Psoas muscle (tissue), 8 donors: ENCODE measurements at places on chromosomes 11 and 22. TPM values are rescaled to one million over a fixed set of nuclear protein-coding genes. Genes with fewer than 3 reads are reported as not detected.

GRCh38 chr11:115767883-115768282 is 263.7 kb upstream of the CADM1 start:
- H3K27me3 ChIP-seq, result no peaks in the 10 kb centered on the region
- H3K36me3 ChIP-seq, result no peaks in the 10 kb centered on the region
- no peak for DNase-seq
- H3K4me3 ChIP-seq, result no peak overlapping the region
- H3K4me1 ChIP-seq, result no peaks in the 10 kb centered on the region

DNA sequence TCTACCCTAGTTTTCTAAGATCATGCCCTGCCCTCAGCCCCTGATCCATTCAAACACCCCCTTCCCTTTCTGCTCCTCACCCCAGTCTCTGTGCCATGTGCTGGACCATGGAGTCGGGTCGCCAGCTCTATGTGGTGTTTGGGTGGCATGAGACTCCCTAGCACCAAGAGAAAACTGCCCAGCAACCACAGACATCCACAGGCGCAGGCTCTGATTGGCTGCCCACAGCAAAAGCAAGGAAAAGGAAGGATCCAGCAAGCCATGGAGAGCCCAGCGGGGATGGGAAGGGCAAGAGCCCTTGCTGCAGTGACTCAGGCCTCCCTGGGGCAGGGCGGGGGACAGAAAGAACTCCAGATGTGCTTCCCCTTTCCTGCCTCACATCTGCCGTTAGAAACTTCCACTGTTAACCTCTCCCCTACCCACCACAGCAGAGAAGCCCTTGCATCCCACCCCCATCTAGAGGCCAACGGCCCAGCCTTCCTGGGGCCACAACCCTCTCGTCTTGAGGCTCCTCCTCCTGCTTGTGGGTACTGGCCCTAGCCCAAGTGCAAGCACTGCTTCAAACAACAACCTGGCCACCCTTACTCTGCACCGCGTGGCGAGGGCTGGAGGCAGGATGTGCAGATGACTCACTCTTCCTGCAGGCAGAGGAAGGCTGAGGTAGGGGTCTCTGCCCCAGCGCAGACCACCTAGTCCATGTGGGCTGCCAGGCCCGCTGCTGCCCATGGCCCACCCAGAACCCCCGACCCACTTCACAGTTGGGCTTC is 9.7 kb upstream of the AHNAK start:
- H3K27me3 ChIP-seq, result no peaks in the 10 kb centered on the region
- H3K36me3 ChIP-seq, result peaks cover 3% of the 10 kb centered on the region
- H3K4me3 ChIP-seq, result peak overlapping the region; percentile 41
- H3K4me1 ChIP-seq, result peaks cover 72% of the 10 kb centered on the region

- no peak for DNase-seq
- H3K27me3 ChIP-seq, result no peaks in the 10 kb centered on the region
- no peaks in the 10 kb centered on the region for H3K36me3 ChIP-seq
- H3K4me3 ChIP-seq, result no peak overlapping the region
- H3K4me1 ChIP-seq, result no peaks in the 10 kb centered on the region
These were observed 1.7 kb upstream of the OR52E5 start for GRCh38 chr11:5891216-5891800.

- H3K27me3 ChIP-seq, result no peaks in the 10 kb centered on the region
- peak overlapping the region; percentile 82 for H3K27ac ChIP-seq
- H3K4me3 ChIP-seq, result peak overlapping the region; percentile 25
- H3K4me1 ChIP-seq, result peaks cover 40% of the 10 kb centered on the region
- H3K36me3 ChIP-seq, result no peaks in the 10 kb centered on the region
These were observed 15.6 kb downstream of the GRAMD4 start for GRCh38 chr22:46635756-46636155.

GRCh38 chr22:40651563-40652501 is 15.3 kb upstream of the MRTFA start:
- no peaks in the 10 kb centered on the region for H3K27me3 ChIP-seq
- peaks cover 38% of the 10 kb centered on the region for H3K4me1 ChIP-seq
- H3K4me3 ChIP-seq, result peak overlapping the region; percentile 77
- no peaks in the 10 kb centered on the region for H3K36me3 ChIP-seq
- DNase-seq, result peak; percentile 98

DNA sequence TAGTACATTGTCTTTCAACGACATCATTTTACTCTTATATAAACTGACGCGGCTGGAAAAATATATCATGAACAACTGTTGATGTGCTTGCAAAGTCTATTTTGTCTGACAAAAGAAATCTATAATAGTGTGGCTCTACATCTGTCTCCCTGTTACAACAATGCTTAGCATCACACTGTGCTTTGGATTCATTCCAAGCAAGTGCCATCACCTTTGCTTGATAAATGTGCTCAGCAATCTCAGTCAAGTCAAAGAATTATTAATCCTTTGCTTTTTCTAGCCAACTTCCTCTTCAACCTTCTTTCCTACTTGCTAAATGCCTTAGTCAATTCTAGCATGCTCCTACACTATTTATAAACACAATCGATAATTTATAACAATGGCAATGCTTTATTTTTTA is 140.5 kb downstream of the FCHSD2 start:
- H3K27me3 ChIP-seq, result no peaks in the 10 kb centered on the region
- no peak overlapping the region for H3K4me3 ChIP-seq
- H3K36me3 ChIP-seq, result no peaks in the 10 kb centered on the region
- H3K4me1 ChIP-seq, result peaks cover 7% of the 10 kb centered on the region
- no peak for DNase-seq
- no peak overlapping the region for H3K27ac ChIP-seq

DNA sequence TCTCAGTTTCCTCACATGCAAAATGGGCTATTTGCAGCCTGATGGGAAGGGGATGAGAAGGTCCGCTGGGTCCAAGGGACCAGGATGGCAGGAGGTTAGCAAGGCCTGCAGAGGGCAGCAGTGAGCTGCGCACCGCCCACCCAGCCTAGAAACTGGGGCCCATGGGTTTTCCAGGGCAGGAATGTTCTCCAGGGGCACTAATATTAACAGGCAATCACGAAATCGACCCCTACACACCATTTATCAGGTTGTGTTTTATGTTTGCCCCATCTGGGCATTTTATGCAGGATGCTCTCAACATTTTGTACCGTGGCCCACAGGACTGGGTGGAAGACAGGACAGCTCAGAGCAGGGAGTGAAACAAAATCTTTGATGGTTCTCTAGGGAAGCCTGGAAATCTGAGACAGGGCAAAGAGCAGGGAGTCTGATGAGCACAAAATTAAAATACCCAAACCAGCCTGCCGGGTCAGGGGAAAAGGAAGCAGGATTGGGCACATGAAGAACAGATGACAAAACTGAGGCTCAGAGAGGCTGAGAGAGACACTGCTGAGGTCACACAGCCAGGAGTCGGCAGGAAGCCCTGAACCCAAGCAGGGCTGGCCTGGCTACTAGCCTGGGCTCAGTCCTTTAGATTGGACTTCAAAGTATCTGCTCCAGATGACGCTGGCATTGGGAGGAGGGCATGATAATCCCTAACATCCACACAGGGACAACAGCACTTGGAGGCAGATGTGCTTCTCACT is 1.6 kb upstream of the BCR start:
- no peak overlapping the region for H3K27ac ChIP-seq
- no peak overlapping the region for H3K4me3 ChIP-seq
- H3K4me1 ChIP-seq, result peaks cover 34% of the 10 kb centered on the region

SPDYC gene
- not detected for total RNA-seq

- no peaks in the 10 kb centered on the region for H3K36me3 ChIP-seq
- H3K4me1 ChIP-seq, result no peaks in the 10 kb centered on the region
- DNase-seq, result no peak
- no peaks in the 10 kb centered on the region for H3K27me3 ChIP-seq
- H3K4me3 ChIP-seq, result no peak overlapping the region
- H3K27ac ChIP-seq, result no peak overlapping the region
These were observed 130.9 kb upstream of the MPPED2 start for GRCh38 chr11:30717009-30717408.

FLRT1 gene
- 0.10 TPM for total RNA-seq

GRCh38 chr11:124068601-124069110 is 27.5 kb upstream of the OR10G7 start:
- DNase-seq, result no peak
- H3K4me3 ChIP-seq, result no peak overlapping the region
- H3K4me1 ChIP-seq, result no peaks in the 10 kb centered on the region
- no peaks in the 10 kb centered on the region for H3K36me3 ChIP-seq

DNA sequence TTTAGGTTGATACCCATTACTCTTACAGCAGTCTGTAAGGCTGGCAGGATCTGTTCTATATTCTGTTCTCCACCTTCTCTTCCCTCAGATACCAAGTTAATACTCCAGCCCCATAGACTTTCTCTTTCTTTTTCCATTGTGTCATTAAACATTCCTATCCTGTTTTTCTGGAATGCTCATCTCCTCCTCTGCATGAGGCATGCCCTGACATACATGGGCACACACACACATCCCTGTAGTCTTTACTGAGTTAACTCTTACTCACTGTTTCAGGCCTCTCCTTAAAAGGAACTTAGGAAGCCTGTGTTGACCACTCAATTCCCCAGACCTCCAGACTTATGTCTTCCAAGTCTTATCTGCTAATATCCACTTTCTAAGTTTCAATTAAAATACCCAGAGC is 476.8 kb downstream of the METTL15 start:
- no peaks in the 10 kb centered on the region for H3K36me3 ChIP-seq
- H3K4me1 ChIP-seq, result no peaks in the 10 kb centered on the region
- DNase-seq, result no peak
- no peaks in the 10 kb centered on the region for H3K27me3 ChIP-seq

DNA sequence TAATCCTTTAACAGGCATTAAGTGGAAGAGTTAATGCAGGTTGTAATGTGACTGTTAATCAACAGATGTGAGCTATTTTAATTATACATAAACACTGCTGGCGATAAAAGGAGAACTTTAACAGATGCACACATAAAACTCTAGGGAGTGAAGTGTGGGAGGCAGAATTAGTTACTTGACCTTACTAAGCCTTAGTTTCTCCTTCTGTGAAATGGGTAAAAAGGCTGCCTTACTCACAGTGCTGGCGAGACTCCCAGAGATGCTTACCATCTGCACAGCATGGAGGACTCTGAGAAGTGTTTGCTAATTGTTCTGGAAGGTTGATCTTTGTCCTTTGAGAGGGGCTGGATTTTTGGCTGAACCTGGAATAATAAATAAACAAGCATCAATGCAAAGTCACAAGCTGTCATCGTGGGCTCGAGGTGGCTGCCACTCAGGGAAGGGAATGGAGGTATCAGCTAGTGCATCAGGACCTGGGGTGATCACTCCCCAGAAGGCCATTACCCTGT is 58.6 kb upstream of the MPEG1 start:
- no peak for DNase-seq
- no peaks in the 10 kb centered on the region for H3K36me3 ChIP-seq
- no peaks in the 10 kb centered on the region for H3K4me1 ChIP-seq

DNA sequence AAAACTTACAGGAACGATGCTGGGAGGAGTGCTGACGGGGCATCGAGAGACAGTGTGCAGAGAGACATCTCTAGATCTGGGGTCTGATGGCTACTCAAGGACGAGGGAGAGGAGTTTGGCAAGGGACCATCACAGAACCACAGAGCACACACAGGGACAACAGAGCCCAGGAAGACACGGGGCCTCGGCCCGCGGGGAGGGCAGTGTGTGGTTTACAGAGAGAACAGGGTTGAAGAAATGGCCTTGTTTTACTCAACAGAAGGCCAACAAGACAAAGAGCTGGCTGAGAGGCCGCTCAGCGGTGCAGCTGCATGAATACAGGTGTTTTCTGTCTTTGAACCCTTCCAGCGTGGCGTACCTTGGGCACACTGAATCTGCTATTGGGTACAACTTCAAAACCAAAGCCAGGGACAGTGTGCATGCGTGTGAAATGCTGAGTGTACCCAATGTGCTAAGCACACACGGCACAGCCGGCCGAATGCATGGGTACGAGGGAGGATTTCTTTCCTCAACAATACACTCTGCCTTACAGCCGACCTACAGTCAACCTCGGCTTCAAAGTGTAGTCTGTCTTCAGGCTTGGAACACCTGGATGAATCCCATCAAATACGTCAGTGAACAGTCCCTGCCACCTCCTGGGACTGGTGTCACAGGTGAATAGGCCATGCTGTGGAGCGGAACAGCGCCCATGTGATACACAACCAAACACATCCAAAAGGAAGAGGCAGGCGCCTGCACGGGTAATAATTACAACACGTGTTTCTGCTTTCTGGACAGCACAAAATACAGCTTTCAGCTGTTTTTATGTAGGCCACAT is 20.7 kb upstream of the BID start:
- H3K27ac ChIP-seq, result no peak overlapping the region
- DNase-seq, result no peak
- H3K4me3 ChIP-seq, result no peak overlapping the region
- H3K27me3 ChIP-seq, result no peaks in the 10 kb centered on the region
- H3K4me1 ChIP-seq, result no peaks in the 10 kb centered on the region

- no peak for DNase-seq
- H3K4me1 ChIP-seq, result peaks cover 10% of the 10 kb centered on the region
- H3K36me3 ChIP-seq, result peaks cover 44% of the 10 kb centered on the region
- H3K27me3 ChIP-seq, result no peaks in the 10 kb centered on the region
These were observed 14.8 kb downstream of the ARFGAP2 start for GRCh38 chr11:47161890-47162289.

NXPE2 gene
- total RNA-seq, result 0.12 TPM

PPFIA1 gene
- total RNA-seq, result 42.9 TPM

OR10D3 gene
- not detected for total RNA-seq

GRCh38 chr22:38114484-38115398 is 4.3 kb upstream of the BAIAP2L2 start:
- no peaks in the 10 kb centered on the region for H3K27me3 ChIP-seq
- no peaks in the 10 kb centered on the region for H3K36me3 ChIP-seq
- peak; percentile 94 for DNase-seq
- H3K27ac ChIP-seq, result no peak overlapping the region
- no peaks in the 10 kb centered on the region for H3K4me1 ChIP-seq

GRCh38 chr22:24355574-24355973 is 71.8 kb upstream of the ADORA2A start:
- no peaks in the 10 kb centered on the region for H3K27me3 ChIP-seq
- H3K4me3 ChIP-seq, result no peak overlapping the region
- no peak for DNase-seq
- no peak overlapping the region for H3K27ac ChIP-seq
- peaks cover 3% of the 10 kb centered on the region for H3K4me1 ChIP-seq

- H3K4me3 ChIP-seq, result peak overlapping the region; percentile 14
- no peaks in the 10 kb centered on the region for H3K27me3 ChIP-seq
- no peaks in the 10 kb centered on the region for H3K36me3 ChIP-seq
- no peaks in the 10 kb centered on the region for H3K4me1 ChIP-seq
- no peak overlapping the region for H3K27ac ChIP-seq
These were observed 395.0 kb upstream of the CCDC90B start for GRCh38 chr11:83681031-83681781.
